ENCODE measurements at places on chromosomes 13 and 19. TPM values are rescaled to one million over a fixed set of nuclear protein-coding genes. Genes with fewer than 3 reads are reported as not detected.

GRCh38 chr19:38298821-38299680 is 5.0 kb upstream of the C19orf33 start:
- no peak for DNase-seq

- no peak for DNase-seq
Measured at GRCh38 chr13:30134578-30134977, 172.8 kb downstream of the KATNAL1 start.

- DNase-seq = no peak
Measured at GRCh38 chr19:58045411-58046050, 11.7 kb downstream of the ZSCAN1 start.

DNA sequence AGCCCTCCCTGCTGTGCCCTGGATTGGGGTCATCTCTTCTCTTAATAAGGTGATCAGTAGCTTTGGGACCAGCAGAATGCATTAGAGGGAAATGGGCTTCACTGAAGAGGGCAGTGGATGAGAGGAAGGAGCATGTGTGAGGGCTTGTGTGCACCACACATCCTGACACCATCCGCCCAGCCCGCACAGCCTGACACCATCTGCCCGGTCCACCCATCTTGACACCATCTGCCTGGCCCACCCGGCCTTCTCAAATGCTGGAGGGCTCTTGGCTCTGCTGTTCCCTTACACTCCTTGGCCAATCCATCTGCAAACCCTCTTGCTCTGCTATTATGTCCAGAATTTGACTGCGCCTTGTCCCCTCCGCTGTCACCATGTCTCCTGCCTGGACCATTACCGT is 41.8 kb downstream of the BICRA start:
- DNase-seq = no peak

ATXN8OS gene
- total RNA-seq = not detected

ICAM1 gene
- 8.5 TPM for total RNA-seq

CYP2F1 gene
- not detected for total RNA-seq

Data from mucosa of gallbladder (tissue), 1 donor.